NCI-H69 (cell line): ENCODE measurements at places on chromosomes 12 and 14.

GRCh38 chr12:132529906-132530305 is 40.0 kb downstream of the FBRSL1 start:
- DNase-seq, result peak; percentile 22

- peak; percentile 17 for DNase-seq
Measured at GRCh38 chr14:34628681-34629135, 1.2 kb downstream of the SNX6 start.

DNA sequence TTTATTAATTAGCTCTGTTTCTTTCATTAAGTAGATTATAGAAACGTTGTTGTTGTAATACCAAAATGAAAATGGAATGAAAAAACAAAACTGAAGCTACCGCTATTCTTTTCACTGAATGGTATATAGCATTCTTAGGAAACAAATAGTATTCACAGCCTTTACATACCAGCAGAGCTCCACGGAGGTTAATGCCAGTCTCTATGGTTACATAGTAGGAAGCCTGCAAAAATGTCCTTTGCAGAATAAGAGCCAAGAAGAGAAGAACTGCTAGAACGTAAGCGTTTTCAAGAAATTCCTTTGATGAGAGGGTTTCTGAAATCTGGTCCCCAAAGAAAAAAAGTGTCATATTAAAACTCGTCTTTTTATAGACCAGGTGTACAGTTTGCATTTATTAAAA is 30.6 kb downstream of the ABCC9 start:
- DNase-seq, result no peak

DNA sequence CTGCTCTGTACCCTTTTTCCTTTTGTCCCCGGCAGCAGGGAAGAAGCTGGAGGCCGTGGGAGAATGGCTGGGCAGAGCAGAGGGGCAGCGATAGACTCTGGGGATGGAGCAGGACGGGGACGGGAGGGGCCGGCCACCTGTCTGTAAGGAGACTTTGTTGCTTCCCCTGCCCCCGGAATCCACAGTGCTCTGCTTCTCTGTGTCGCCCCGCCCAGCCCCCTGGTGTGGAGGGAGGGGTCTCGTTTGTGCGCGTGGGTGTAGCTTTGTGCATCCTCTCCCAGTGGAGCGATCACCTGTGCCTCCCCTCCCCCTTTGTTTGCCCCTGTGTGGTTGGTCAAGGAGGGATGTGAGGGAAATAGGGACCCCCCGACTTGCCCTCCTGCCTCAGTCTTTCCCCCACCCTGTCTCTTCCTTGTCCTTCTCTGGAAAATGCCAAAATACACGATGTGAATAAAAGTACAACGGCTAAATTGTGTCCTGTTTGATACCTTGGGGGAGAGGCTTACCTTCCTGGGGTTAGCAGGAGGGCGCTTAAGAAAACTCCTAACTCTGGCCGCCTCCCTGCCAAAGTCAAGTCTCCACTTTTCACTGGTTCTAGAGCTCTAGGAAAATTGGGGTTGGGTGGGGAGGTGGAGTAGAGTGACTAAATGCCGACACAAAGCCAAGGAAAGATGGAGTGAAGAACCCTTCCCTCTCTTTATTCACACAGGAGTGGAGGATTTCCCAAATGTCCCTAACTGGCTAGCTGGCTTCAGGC is 990 bp upstream of the TPI1 start:
- DNase-seq, result peak; percentile 37

DNA sequence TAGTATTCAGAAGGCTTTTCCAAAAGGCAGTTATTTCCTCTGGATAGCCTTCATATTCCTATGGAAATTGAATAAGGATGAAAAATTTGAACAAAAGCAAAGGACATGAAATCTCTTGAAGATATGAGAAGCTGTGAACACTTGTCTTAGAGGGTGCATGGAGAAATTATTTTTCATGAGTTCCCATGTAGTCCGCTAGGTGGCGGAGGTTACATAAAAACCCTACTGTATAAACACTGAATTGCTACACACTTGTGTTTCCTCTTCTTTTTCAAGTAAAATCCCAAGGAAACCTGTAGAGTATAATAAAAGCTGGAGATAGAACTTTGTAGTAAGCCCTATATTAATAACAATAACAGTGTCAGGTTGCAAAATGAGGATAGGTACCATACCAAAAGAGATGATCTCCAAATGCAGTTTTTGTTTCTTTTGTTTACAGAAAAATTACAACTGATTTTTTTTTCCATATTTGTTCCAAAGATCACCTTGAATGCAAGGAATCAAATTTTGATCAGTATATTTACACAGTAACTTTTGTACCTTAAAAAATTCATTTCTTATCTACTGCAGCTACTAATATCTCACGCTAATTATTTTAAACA is 37.8 kb upstream of the OR4E1 start:
- peak; percentile 53 for DNase-seq

GRCh38 chr14:61649283-61649682 is 46.0 kb upstream of the HIF1A start:
- DNase-seq, result no peak

- no peak for DNase-seq
Measured at GRCh38 chr14:102315121-102315520, 4.4 kb upstream of the ZNF839 start.

- no peak for DNase-seq
Measured at GRCh38 chr12:11697670-11698387, 48.4 kb downstream of the ETV6 start.

GRCh38 chr14:61562321-61563161 is 132.8 kb upstream of the HIF1A start:
- DNase-seq, result peak; percentile 56

DNA sequence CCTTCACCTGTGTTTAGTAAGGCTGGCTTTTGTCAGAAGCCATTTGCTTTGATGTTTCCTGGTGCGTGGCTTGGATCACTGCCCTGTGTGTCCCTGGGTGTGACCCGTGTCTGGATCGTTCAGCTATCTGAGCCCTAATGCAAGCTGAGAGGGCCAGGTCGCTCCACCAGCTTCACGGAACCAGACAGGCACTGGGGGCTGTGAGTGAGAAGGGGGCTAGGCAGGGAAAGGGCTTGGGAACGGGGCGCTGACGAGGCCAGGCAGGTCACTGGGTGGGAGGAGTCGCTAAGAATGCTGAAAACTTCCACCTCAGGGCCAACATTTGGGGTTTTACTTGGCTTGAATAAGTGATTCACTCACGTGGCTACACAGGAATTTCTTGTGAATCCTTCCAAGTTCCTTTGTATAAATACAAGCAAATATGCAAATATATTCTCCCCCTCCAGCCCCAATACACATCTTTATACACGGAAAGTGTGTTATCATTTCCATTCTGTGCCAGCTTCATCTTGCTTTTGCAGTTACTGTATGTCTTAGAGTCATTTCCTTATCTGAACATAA is 24.2 kb upstream of the MMP17 start:
- no peak for DNase-seq

DNA sequence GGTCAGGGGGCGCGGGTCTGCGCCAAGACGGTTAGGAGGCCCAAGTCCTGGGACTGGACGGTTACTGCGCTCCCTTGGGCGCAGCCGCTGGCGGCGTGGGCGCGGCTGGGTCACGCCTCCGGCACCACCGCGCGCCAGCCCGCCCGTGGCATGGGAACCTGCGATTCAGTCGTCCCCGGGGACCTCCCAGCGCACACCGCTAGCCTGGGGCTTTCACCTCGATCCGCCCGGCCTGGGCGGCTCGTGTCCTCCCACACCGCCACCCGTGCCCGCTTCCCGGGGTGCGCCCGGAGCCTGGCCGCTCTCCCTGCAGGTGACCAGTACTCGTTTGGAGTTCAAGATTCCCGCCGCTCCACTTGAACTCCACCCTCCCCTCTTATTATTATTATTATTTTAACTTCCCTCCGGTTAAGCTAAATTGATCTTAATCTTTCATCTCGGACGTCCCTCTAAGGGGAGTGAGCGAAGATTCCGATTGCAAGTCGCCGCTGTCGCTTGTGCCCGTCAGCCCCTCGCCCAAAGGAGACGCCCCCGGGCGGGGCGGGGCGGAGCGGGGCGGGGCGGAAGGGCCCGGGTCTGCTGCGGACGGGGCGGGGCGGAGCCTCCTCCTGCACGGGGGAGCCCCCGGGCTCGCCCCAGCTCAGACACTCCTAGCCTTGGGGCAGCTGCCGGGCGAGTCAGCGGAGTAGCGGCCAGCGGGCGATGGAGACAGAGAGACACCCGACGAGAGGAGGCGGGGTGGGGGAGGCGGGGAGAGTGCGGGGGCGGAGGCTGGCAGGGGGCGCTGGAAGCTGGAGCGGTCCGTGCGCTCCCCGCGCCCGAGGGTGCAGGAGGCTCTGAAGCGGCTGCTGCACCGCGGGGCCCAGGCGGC is at the start of gene KCNMB4:
Gene KCNMB4, plus strand, starts transcription at position 643 of the 871 bp plus-strand sequence. CDS start 445 bp downstream, outside the sequence.
- peak; percentile 89 for DNase-seq
